Effector CD4-positive, alpha-beta T cell (primary cell): ENCODE measurements at places on chromosomes 7 and 10.

- no peak for DNase-seq
These were observed 2.0 kb upstream of the PLPP4 start for GRCh38 chr10:120455004-120455403.

DNA sequence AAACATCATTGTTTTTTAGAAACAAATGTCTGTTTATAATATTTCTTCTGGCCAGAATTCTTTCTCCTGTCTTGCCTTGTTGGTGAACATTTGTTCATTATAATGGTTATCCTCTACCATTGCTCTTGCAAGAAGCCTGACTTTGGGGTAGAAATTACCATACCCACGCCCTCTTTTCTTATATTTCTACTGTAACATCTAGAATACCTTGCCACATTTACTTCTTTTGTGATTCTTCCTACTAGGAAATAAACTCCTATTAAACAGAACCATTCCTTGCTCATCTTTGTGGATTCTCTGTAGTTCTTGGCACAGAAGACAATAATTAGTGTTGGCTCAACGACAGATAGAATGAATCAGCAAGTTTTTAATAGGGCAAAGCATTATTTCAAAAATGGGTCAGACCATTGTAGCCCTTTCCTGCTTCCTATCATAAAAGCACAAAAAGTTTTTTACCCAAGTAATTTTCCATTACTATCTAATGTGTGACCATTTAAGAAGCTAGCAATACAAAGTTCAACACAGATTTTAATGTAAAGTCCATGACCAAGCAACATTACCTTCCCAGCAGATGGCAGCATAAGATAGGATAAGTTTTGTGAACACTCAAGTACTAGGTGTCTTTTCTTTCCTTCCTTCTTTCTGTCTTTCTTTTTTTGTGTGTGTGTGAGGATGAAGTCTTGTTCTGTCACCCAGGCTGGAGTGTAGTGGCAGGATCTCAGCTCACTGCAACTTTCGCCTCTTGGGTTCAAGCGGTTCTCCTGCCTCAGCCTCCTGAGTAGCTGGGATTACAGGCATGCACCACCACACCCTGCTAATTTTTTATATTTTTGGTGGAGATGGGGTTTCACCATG, 270.4 kb downstream of the HGF start:
- no peak for DNase-seq

GRCh38 chr7:117229350-117229749, 93.5 kb downstream of the WNT2 start:
- no peak for DNase-seq

GRCh38 chr7:151135866-151136843, 31.3 kb downstream of the GBX1 start:
- no peak for DNase-seq

DNA sequence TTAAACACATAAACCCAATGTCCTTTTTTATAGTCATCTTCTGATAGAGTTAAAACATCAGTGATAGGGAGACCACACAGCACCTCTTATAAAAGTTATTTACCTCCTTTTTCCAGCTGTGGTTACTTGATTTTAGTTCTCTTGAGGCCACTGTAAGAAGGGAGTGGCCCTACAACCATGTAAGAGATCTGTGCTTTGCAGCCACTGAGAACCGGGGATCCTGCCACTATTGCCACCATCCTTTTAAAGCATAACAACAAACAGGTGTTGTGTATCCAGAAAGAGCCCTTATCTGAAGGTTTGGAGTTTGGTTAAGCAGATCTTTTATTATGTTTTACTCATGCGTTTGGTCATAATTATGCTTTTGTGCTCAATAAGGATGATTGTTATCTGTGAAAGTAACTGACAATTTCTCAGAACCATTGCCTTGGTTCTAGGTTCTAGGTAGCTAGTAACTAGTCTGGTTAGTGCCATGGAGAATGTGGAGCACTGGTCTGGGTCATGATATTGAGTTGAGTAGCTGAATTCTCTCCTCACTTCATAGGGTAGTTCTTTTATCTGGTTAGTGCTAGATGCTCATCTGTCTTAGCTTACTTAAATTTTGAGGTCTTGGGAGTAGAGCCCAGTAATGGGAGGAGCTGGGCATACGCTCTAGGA, 56.5 kb downstream of the ST7 start:
- no peak for DNase-seq

DNA sequence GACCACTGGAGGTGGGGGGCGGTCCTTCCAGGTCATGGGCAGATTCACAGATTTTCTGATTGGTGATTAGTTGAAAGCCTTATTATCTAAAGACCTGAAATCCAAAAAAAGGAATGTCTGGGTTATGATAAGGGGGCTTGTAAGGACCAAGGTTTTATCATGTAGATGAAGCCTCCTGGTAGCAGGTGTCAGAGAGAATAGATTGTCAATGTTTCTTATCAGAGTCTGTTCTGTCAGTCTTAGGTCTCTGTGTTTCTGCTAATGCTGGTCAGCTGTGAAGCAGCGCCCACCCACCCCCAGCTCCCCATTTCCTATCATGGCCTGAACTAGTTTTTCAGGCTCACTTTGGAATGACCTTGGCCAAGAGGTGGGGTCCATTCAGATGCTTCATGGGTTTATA, 21.2 kb downstream of the TES start:
- DNase-seq = no peak

DNA sequence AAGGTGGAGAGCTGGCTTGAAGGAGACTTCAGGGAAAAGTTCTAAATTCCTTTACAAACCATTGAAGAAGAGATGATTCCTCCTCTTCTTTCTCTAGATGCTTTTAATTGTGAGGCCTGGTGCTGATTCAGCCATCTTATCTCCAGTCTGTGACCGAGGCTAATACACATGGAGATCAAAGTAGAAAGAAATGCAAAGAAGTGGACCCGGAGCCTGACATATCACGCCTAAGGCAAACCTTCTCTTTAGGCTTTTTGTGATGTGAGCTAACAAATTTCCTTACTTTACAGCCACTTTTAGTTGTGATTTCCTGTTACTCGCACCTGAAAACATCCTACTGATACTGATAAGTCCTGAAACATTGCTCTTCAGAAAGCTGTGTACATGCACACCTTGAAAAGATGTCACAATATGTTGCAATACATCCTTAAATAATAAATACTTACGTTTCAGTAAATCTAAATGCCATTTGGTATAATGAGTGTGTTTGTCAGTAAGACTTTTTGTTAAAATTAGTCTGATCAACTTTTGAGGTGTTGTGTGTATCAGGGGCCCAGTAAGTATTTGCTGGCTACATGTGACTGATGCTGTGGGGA, 192.4 kb downstream of the BAMBI start:
- DNase-seq = no peak

GRCh38 chr10:93065675-93066543, 5.3 kb downstream of the CYP26C1 start:
- DNase-seq = no peak

DNA sequence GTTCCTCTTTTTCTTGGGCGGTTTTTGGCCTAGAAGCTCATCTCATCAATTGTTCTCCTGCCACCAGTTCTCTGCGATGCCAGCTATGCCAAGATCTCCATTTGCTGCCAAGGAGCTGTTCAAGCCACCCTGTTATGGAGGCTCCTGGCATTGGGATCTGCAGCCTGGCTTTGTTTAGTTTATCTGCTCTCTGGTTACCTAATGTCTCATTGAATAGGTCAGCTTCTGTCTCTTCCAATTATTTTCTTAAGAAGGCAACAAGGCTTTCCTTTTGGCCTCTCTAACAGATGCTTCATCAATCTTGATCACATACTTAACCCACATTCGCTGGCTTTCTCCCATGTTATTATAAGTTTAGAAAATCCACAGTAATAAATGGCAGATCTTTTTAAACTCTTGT, 20.6 kb upstream of the SDK1 start:
- no peak for DNase-seq

DNA sequence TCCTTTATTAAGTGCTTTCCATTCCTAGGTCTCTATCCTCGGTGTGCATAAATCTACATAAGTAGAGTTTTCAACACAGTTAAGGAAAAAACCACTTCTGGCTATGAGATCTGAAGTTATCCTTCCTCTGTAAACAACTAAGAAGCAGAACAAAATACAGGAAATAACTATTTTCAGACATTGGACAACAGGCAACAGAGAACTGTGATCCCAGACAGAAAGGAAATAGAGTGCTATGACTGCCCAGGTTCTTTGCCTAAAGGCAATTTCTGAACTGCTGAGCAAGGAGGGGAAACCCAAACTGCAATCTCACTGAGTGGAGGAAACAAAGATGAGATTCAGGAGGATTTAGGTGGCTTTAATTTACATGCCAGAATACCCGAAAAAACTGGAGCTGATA, 285.4 kb downstream of the SNX13 start:
- DNase-seq = no peak
